ENCODE measurements at places on chromosomes 12 and 14.

DNA sequence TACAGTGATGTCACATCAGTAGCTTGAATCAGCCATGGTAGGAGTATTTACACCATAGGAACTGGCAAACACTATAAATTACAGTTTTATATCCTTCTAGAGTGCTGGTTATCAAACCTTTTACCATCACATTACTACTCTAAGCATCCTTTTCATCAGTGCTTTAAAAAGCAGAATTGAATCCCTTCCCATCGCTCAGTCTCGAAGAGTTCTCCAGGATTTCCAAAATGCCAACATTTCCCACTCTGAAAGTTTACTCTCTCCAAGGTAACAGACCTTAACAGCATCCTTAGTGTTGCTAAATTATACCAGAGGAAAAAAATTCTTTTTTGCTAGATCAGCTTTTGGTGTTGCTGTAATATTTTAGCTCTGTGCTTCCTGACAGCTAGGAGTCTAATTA, 209.4 kb upstream of the USP15 start:
- no peak for DNase-seq

DNA sequence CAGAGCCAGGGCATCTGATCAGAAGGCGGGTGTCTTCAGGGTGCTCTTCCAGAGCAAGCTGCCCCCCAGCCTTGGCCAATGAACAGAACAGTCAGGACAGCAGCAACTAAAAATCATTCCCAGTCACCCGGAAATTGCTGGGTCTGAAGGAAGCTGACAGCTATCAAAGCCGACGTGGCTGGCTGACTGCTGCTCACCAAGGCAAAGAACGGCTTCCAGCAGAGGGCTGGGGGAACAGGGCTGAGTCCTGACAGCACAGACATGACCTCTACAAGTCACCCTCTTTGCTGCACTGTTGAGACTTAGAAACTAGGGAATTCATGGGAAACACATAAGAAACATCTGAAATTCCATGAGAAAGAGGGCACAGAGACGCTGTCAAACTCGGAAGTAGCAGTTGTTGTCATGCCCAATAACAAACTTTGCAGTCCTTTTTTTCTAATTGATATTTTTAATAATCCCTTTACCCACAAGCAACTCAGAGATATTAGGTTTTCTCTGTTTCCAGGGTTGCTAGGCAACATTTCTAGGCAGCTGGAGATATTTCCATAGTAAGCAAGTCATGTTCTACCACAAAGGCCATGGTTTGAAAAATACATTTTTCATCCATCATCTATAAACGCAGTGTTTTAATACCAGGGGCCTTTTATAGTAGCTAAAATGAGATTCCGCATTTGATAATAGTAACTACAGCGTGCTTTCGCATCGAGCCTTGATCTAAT, 365.2 kb downstream of the SEC23A start:
- no peak for DNase-seq

DNA sequence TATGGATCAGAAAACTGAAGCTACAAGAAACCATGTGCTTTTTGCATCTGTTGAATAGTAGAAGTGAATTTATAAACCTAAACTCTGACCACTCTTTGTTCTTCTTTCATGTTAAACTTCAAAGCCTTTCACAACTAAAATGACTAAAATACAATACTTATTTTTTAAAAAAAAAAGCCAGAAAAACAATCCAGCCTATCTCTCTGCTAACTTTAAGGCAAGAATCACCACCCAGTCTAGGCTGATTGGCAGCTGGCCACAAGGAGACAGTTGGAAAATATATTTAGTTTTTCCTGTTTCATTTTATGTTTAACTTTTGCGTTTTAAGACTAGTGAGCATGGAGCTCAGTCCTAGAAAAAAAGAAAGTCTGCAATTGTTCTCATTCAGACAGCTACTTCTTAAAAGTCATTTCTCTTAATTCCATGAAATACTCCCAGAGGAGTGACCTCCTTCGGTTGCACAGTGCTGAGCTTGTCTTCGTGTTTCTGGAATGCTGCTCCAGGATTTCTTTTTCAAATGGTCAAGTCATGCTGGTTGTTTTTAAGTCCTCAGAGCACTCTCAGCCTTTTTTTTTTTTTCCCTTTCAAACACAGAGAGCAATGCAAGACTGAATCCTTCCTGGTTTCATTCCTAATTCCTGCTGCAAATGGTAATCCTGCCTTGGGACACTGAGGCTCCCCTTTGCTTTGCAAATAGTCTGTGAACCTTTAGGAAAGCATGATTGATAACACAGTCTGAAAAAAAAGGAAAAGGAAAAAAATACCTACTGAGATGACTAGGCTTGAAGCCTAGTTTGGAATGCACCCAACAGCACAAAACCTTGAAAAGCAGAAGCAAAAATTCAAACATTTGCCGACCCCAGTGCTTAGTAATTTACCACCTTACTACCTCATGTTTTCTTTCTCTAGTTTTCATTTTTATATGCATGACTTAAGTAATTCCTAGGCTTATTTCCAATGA, 233.3 kb upstream of the DAAM1 start:
- DNase-seq: no peak

DNA sequence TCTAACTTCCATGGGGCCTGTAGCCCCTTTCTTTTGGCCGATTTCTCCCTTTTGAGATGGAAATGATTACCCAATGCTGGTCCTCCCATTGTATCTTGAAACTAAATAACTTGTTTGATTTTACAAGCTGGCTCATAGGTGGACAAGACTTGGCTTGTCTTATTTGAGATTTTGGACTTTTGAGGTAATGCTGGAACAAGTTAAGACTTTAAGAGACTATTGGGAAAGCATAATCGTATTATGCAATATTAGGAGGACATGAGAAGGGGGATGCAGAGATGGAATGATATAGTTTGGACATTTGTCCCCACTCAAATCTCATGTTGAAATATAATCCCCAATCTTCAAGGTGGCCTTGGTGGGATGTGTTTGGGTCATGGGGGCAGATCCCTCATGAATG, 49.2 kb upstream of the LYZ start:
- no peak for DNase-seq

- DNase-seq: no peak
These were observed 139.9 kb downstream of the AKAP6 start for GRCh38 chr14:32468955-32469354.

DNA sequence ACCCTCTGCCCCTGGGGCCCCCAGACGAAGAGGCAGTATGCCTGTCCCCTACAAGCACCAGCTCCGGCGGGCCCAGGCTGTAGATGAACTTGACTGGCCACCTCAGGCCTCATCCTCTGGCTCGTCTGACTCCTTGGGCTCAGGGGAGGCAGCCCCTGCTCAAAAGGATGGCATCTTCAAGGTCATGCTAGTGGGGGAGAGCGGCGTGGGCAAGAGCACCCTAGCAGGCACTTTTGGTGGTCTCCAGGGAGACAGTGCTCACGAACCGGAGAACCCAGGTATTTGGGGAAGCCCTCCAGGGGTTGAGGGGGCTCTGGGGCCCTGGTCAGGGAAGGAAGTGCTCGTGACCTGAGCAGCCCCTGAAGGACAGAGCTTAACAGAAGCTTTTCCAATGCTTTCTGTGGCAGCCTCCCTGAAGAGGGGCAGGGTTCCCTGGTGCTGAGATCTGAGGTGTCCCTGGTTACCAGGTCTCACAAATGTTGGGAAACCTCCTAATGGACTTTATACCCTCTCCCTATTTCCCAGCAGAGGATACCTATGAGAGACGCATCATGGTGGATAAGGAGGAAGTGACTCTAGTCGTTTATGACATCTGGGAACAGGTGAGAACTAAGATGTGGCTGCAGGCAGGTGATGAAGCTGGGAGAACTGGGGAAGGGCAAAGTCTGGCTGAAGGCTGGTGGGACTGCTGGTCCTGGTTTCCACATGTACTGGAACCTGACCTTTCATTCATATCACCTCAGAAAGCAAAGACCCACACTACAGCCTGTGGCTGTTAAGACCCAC, 1.9 kb downstream of the REM2 start:
- no peak for DNase-seq

- DNase-seq: no peak
These were observed 108.0 kb upstream of the ARHGAP5 start for GRCh38 chr14:31968956-31969698.

DNA sequence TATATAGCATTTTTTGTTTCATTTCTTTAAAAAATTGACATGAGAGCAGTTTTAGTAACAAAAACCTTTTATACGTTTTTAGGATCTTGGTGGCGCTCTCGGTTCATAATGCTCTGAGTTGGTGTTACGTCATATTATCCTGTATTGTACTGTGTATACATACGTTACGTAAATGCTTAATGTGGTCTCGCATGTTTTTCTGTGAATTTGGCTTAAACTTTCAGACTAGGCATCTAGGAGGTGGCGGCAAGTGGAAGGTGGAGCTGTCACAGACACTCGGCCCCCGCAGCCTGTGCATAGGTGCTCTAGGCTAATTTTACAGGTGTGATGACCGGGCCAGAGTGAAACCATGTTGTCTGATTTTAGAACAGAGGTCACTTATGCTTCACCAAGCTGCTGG, 60.0 kb downstream of the PPP2R5C start:
- DNase-seq: no peak

GRCh38 chr12:98222135-98222534, 293.3 kb upstream of the TMPO start:
- DNase-seq: no peak

GRCh38 chr12:52976574-52977071, 27.7 kb downstream of the KRT18 start:
- DNase-seq: no peak

GRCh38 chr12:45415393-45415817, 199.5 kb downstream of the ANO6 start:
- DNase-seq: no peak

GRCh38 chr14:34628681-34629135, 1.2 kb downstream of the SNX6 start:
- DNase-seq: no peak
